ENCODE measurements at places on chromosomes 12 and 14.

DNA sequence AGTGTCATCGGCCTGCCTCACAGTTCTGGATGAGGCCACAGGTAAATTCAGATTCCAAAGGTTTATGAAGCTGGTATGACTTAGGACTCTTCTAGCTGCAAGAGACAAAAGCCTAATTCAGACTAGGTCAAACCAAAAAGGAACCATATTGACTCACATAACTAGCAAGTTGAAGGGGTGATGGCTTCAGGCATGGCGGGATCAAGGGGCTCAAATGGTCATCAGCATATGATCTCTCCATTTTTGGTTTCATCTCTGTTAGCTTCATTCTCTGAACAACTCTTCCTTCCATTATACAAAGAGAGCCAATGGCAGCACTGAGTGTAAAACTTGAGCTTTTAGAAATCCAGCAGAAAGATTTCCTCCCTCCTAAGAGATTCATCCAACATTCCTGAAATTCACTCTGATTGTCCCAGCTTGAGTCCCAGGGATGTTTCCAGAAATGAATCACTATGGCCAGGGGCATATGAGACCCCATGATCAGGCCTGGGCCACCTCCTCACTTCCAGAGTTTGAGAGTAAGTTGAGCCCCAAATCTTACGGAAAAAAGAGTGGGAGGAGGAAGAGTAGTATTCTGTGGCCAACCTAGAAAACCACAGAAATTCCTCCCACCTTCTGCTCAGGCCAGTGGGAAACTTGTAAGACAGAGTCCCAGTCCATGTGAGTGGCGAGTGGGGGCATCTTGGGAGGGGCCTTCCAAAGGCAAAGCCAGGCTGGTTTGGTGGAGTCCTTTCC, 2.0 kb upstream of the MAP1LC3B2 start:
- DNase-seq: no peak

- DNase-seq: no peak
Measured at GRCh38 chr14:22668863-22669262, 24.7 kb upstream of the OR6J1 start.

- no peak for DNase-seq
Measured at GRCh38 chr14:61764342-61765122, 2.3 kb downstream of the SNAPC1 start.

DNA sequence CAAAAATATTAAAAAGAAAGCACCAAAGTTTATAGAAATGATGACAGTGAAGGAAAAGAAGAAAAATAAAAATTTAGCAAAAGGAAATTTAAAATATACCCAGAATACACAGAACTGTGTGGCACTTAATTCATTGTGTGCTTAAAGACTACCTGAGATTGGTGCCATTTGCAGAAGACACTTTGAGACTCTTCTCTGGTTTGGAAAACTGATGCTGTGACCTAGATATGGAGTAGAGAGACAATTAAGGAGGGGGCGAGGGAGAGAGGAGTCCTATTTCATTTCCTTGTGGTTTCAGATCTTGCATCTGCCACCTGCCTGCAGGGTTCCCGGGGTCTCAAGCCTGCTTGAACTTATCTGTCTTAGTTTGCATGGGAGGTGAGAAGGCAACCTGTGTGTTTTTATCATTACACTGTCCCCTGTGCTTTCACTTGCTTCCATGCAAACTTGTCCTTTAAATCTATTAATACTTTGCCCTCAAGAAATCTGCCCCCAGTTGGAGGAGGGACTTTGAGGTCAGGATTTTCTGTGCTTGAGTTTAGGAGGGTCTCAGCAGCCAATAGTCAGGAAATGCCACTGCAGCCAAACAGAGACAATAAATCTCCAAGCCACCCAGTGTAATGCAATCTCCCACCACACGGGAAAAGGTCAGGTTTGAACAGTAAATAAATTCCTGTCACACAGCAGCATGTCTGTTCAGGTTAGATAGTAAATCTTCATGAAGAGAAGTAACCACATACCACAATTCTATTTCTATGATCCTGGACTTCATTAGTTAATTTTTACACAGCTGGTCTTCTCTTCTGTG, 119.4 kb downstream of the CAND1 start:
- no peak for DNase-seq

- DNase-seq: no peak
Measured at GRCh38 chr14:61746881-61747280, 15.3 kb upstream of the SNAPC1 start.

DNA sequence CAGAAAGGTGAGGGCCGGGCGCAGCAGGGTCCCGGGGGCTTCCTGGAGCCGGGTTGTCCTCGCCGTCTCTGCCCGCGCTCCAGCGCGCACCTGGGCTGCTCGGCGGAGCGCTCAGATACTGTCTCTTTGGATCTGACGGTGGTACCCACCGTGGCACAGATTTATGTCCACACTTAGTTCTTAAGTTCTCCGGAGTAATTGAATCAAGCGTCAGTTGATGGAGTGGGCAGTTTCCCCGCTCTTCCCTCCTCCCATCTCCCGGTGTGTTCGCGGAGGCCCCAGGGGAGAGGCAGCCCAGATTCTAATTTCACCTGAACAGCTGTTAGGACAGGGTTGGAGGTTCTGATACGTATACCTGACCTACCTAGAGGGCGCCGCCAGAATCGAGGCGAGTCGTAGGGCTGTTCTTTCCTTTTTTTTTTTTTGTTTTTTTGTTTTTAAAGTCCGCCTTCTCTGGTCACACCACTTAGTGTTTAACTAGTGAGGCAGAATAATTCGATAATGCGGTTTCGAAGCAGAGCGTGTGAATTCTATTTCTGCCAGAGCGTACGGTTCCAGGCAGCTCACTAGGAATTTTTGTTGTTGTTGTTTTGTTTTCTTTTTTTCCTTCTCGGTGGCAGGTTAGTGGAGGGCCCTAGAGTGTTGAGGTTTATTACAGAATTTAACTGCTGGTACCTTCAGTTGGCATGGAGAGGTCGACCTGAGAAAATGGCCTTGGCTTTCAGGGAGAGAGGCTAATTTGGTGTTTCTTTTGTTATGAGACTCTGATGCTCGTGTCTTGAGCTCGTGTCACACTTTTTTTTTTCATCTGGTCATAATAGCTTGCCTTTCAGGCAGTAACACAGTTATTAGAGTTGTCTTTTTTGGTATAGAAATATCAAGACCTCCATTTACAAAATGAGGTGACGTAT, 22.3 kb upstream of the GNS start:
- no peak for DNase-seq

- no peak for DNase-seq
Measured at GRCh38 chr12:93149229-93149628, 220.1 kb upstream of the EEA1 start.

DNA sequence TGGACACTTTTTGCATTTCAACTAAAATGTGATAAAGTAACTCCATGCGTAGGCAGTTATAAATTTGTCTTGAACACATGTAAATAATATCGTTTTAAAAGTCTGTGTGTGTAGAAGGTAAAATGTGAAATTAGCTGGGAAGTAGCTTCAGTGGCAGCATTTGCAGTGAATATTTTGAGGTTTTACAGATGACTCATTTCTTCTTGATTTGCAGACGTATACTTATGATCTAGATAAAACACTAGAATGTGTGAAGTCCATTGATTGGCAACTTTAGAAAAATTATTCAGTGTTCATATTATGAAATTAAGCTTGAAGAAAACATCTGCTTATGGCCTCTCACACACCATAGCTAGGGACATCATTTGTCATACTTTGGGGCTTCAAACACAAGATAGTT, 788.6 kb upstream of the NOVA1 start:
- DNase-seq: no peak

- no peak for DNase-seq
Measured at GRCh38 chr12:112539221-112539620, 120.5 kb downstream of the PTPN11 start.

DNA sequence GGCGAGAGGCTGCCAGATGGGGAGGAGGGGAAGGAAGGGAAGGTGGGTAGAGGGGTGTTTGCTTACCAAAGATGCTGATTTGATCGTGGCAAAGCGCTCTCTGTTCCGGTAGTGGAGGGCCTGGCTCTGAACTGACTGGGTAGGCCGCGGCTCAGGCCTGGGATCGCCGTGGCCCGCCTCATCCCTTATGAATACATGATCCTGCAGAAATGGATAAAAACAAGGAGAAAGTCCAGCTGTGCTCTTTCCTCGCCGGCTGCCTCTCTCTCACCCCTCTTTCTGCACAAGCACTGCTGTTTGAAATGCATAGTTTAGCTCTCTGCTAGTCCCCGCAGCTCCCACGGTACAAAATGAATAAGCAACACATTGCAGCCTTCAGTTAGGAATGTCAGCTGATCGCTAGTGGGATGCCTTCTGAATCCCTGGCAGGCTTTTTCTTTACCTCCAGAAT, 53.8 kb downstream of the PEBP1 start:
- DNase-seq: no peak

- no peak for DNase-seq
Measured at GRCh38 chr14:52650774-52651173, 44.6 kb downstream of the ERO1A start.

- DNase-seq: no peak
Measured at GRCh38 chr14:79544698-79545070, 666.6 kb downstream of the DIO2 start.

GRCh38 chr12:53951577-53952334, 2.9 kb upstream of the HOXC12 start:
- no peak for DNase-seq

DNA sequence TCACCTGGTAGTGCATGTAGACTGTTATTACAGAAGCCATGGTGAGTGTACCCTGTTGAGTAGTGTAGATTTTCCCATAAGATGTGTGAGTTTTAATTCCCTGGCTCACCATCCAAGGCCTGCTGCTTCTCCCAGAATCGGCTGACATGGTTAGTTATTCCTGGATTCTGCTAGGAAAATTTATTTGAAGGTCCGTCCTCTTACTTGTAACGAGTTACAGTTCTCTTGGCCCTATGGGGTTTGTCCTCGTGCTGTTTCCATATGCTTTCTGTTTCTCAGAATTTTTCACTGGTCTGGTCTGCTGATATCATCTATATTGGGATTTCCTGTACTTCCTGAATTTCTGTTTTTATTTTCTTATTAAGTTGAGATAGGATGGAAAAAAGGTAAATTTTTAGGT, 423.3 kb upstream of the RGS6 start:
- no peak for DNase-seq

- no peak for DNase-seq
Measured at GRCh38 chr12:123035841-123036240, 55.4 kb downstream of the ARL6IP4 start.

GRCh38 chr12:1915082-1915968, 3.1 kb downstream of the CACNA2D4 start:
- DNase-seq: no peak

DNA sequence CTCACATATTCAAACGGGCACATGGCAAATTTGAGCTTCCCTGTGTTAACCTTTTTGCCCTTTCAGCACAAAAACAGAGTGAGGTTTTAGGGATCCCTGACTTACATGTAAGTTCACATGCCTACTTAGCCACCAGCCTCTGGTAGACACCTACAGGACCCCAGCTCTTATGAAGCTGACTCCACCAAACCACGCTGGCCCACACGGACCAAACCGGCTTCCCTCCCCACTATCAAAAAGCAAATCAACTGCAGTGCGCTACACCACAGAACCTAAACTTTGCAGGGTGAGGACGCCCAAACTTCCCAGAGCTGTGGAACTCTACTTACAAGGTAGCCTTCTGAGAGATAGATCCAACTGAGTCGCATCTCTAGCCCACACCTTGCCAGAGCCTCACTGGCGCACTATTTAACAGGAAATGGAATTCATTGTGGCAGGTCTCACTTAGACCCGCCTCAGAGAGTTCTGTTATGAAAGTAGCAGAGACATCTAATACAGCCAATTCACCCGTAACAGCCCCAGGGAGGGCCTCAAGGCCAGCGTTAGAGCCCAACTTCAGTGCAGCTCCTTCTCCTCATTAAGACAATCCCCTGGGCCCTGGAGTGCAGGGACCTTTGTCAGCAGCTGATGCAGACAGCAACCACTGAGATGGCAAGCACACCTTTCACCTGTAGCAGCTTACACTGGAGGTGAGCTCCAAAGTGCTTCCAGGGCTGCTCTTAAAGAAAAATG, 49.2 kb downstream of the SH2B3 start:
- DNase-seq: no peak

Measured in effector CD8-positive, alpha-beta T cell (primary cell).